ENCODE measurements at places on chromosomes 1 and 21. TPM values are rescaled to one million over a fixed set of nuclear protein-coding genes. Genes with fewer than 3 reads are reported as not detected.

LAMB3 gene
- polyA plus RNA-seq, result 0.58 TPM

AMY1A gene
- polyA plus RNA-seq, result not detected

OR6K3 gene
- not detected for polyA plus RNA-seq

SLC19A1 gene
- 1.7 TPM for polyA plus RNA-seq

PCBP3 gene
- polyA plus RNA-seq, result 0.27 TPM

C1orf115 gene
- polyA plus RNA-seq, result not detected
